Liver (tissue), 10 donors: ENCODE measurements at places on chromosomes 1 and 21. TPM values are rescaled to one million over a fixed set of nuclear protein-coding genes. Genes with fewer than 3 reads are reported as not detected.
A peak's percentile ranks its signal among the peaks of the same experiment; 100 is the strongest.

RBM11 gene
- 0.19 TPM for total RNA-seq

OR6N1 gene
- total RNA-seq: not detected

FCGR1A gene
- 4.5 TPM for total RNA-seq

CHI3L2 gene
- 0.23 TPM for total RNA-seq

PGLYRP3 gene
- not detected for total RNA-seq

DNA sequence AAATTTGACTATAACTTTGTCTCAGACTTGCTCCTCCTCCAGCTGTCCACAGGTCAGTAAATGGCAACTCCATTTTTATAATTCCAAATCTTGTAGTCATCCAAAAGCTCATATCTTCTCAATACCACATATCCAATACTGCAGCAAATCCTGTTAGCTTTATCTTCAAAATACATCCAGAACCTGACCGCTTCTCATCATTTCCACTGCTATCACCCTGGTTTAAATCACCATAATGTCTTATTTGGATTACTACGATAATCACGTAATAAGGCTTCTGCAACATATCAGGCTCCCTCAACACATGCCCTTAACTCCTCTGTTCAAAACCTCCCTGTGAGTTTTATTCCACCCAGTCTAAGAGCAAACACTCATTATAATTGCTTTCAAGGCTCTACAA is 34.5 kb downstream of the ERO1B start:
- H3K4me3 ChIP-seq: no peak overlapping the region
- H3K27ac ChIP-seq: no peak overlapping the region
- peaks cover 3% of the 10 kb centered on the region for H3K36me3 ChIP-seq
- no peaks in the 10 kb centered on the region for H3K4me1 ChIP-seq

GRCh38 chr21:43761886-43762285 is 14.2 kb downstream of the CSTB start:
- H3K4me3 ChIP-seq: no peak overlapping the region
- no peak overlapping the region for H3K27ac ChIP-seq
- H3K4me1 ChIP-seq: peaks cover 7% of the 10 kb centered on the region

DNA sequence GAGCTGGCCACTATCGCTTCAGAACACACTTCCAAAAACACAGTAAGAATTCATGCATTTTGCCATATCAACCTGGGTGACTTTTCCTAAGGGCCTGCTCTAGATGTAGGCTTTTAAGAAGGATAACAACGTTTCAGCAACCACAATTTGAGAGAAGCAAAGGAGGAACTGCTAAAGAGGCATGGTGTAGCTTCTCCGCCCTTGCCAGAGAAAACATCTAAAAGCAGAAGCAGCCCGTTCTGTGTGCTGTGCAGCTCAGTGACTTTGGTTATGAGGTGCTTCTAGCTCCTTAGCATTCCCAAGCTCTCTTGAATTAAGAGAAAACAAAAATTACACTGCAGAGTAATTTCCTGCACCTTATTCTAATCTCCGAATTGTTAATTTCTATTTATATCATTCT is 2.7 kb downstream of the PER3 start:
- no peaks in the 10 kb centered on the region for H3K27me3 ChIP-seq
- H3K27ac ChIP-seq: no peak overlapping the region
- DNase-seq: no peak
- peaks cover 8% of the 10 kb centered on the region for H3K36me3 ChIP-seq

DNA sequence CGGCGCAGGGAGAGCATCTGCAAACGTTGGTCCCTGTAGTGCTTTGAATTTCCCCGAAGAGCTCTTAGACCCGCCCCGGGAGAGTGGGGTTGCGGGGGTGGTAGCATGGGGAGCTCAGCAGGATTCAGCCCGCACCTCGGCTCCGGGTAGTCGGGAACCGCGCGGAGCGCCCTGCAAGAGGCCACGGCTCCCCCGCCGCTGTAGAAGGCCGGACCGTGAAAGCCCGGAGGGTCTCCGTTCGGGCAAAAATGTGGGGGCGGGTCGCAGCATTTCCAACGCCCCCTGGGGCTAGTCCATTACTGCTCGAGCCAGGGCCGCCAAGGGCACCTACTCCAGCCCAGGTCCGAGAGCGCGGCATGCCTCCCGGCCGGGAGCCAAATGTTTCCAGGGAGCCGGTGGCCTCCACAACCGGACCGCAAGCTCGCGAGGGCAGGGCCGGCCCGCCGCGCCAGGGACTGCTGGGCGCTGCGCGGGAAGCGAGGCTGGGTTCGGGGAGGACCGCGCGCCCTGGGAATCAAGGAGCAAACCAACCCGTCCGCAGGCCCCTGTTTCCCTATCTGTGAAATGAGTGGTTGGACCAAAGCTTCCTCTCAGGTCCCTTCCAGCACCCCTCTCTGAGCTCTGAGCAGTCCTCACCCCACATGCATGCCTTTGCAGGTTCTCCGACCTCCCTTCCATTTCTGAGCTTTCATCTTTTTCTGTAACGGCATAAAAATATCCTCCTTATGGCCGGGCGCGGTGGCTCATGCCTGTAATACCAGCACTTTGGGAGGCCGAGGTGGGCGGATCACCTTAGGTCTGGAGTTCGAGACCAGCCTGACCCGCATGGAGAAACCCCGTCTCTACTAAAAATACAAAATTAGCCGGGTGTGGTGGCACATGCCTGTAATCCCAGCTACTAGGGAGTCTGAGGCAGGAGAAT is 775 bp upstream of the TMEM63A start:
- H3K27ac ChIP-seq: peak overlapping the region; percentile 98
- H3K4me3 ChIP-seq: peak overlapping the region; percentile 94

GRCh38 chr1:248778906-248779305 is 23.3 kb upstream of the LYPD8 start:
- no peaks in the 10 kb centered on the region for H3K4me1 ChIP-seq
- H3K27me3 ChIP-seq: no peaks in the 10 kb centered on the region
- DNase-seq: no peak
- H3K27ac ChIP-seq: no peak overlapping the region

DNA sequence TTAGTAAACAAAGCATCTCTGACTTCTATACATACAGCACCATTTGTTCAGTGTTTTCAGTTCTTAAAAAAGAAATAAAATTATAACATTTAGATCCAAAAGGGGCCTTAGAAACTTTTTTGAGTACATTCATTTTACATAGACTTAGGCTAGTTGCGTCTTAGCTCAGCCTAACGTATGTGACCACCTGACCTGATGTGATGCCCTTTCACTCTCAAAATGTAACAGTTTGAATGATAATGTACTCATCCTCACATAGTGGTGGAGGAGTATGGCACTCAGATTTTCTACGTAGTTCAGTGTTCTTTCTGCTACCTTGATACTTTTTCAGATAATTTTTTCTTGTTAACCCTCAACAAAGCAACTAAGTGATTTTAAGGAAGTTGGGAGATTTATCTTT is 43.4 kb downstream of the RPRD2 start:
- no peaks in the 10 kb centered on the region for H3K36me3 ChIP-seq
- no peak overlapping the region for H3K4me3 ChIP-seq
- DNase-seq: no peak

GRCh38 chr1:48526008-48526710 is 54.2 kb upstream of the SPATA6 start:
- DNase-seq: no peak
- no peaks in the 10 kb centered on the region for H3K36me3 ChIP-seq
- H3K4me3 ChIP-seq: no peak overlapping the region
- peaks cover 8% of the 10 kb centered on the region for H3K27me3 ChIP-seq

DNA sequence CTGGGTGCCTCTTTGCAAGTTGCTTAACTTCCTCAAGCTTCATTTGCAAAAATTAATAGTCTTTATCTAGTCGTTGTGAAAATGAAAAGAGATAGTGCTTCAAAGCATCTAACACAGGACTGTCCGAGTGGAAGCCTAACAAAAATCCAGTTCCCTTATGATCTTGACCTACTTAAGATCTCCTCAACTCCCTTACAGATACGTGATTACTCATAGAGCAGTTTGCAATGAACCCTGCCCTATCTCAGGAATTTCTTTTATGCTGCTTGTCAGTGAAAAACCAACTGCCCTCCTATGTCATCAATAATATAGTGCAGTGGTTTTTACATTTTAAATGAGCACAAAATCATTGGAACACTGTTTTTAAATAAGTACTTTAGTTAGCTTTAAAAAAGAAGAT is 314.3 kb downstream of the BACH1 start:
- no peaks in the 10 kb centered on the region for H3K4me1 ChIP-seq
- no peak overlapping the region for H3K4me3 ChIP-seq
- H3K36me3 ChIP-seq: no peaks in the 10 kb centered on the region
- no peak for DNase-seq

DNA sequence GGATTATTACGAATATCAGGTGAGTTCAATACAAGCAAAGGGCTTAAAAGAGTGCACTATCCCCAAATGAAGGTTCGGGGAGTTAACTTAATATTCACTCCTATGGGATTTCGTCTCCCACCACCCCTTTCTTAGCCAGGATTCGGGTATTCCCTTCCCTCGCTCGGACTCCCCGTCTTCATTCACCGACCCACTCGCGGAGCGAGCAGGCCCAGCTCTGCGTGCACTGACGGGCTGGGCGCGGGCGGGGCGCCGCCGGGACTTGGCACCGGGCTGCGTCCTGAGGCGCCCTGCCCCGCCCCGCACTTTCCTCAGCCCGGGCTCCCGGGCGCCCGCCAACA is 7.7 kb upstream of the MPZL1 start:
- no peaks in the 10 kb centered on the region for H3K36me3 ChIP-seq
- H3K4me1 ChIP-seq: no peaks in the 10 kb centered on the region
- peak overlapping the region; percentile 95 for H3K27ac ChIP-seq
- no peaks in the 10 kb centered on the region for H3K27me3 ChIP-seq

DNA sequence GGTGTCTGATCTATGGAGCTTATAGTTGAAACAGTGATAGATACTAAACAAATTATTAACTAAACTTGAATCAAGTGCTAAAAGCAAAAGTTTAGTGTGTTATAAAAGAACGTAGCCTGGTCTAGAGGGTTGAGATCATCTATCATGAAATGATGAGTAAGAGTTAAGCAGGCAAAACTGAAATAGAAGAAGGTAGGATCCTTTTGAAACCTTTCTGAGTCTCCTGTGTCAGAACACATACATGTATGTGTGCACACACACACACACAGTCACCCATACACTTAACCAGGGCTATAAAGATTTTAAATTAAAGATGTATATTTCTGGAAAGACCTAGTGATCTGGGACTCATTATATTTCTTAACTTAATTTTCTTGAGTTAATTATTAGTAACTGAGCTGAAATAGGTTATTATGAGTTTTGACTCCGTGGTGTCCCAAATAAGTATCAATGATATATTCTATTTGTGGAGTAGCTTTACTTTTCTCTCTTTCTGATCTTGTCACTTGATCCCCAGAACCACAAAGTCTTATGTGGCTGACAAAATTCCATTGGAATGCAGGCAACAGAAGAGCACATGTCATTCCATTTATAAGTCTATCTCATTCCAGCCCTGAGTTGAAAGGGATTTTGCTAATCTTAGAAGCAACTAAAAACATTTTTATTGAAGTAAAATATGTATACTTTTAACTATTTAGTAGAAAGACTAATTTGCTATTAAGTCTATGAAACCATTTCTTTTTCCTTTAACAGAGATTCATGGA is 70.7 kb downstream of the PRRX1 start:
- H3K36me3 ChIP-seq: no peaks in the 10 kb centered on the region
- no peak for DNase-seq
- H3K4me1 ChIP-seq: no peaks in the 10 kb centered on the region
- H3K4me3 ChIP-seq: no peak overlapping the region
- H3K27me3 ChIP-seq: no peaks in the 10 kb centered on the region
- no peak overlapping the region for H3K27ac ChIP-seq

- no peaks in the 10 kb centered on the region for H3K4me1 ChIP-seq
- H3K36me3 ChIP-seq: peaks cover 31% of the 10 kb centered on the region
- no peak overlapping the region for H3K4me3 ChIP-seq
- no peak for DNase-seq
- no peak overlapping the region for H3K27ac ChIP-seq
Observed at GRCh38 chr1:220184506-220184905, 87.7 kb downstream of the RAB3GAP2 start.

DNA sequence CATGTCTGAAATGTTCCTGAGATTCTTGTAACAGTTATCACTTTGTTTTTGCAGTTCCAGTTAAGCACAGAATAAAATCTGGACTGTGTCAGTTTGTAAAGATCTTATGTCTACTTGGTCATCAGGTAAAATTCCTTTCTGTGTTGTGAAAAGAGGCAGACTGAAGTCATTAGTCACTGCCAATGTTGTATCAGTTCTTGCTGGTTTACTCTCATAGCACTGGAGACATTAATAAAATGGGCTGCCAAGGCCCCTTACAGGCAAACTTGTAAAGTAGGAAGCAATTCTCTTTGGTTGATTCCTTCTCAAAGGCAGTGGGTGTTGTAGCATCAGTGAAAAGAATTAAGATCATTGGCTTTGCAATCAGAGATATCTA is 61.4 kb upstream of the ST6GALNAC3 start:
- no peak overlapping the region for H3K4me3 ChIP-seq
- DNase-seq: no peak
- H3K27ac ChIP-seq: no peak overlapping the region
- no peaks in the 10 kb centered on the region for H3K27me3 ChIP-seq
- no peaks in the 10 kb centered on the region for H3K36me3 ChIP-seq
- H3K4me1 ChIP-seq: no peaks in the 10 kb centered on the region
